ENCODE measurements at places on chromosomes 2 and 18. TPM values are rescaled to one million over a fixed set of nuclear protein-coding genes. Genes with fewer than 3 reads are reported as not detected.

DNA sequence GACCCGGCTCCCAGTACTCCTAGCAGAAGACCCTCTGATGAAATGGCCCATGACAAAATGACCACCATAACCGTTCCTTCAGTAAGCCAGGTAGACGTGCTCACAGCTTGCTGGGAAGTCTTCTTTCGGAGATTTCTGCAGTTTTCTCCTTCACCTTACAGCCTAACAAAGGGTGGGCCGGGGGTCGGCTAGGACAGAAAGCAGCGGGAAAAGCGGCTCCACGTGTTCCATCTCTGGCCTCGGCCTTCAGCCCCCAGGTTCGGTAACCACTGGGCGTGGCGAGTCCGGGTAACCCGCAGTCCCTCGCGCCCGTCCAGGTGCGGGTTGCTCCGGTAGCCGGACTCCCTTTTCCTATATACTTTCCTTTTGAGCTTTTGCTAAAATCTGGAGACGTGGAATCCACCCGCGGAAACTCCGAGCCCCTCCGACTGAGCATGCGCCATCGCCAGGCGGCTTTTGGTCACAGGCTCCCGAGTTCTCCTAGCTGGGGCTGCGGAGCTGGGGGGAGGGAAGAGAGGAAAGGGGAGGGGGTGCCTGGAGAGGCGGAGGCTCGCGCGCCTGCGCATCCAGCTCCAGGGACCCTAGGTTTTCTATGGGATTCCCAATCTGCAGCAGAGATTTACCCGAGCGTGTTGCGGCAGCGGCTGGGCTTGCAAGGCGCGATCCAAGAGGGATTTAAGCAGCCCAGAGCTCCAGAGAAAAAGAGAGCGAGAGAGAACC, at the start of gene VSNL1:
Gene VSNL1 (plus strand): TSS at position 604 of the 720 bp plus-strand sequence. CDS start 51,379 bp downstream, outside the sequence.
- peak; percentile 75 for DNase-seq

DNA sequence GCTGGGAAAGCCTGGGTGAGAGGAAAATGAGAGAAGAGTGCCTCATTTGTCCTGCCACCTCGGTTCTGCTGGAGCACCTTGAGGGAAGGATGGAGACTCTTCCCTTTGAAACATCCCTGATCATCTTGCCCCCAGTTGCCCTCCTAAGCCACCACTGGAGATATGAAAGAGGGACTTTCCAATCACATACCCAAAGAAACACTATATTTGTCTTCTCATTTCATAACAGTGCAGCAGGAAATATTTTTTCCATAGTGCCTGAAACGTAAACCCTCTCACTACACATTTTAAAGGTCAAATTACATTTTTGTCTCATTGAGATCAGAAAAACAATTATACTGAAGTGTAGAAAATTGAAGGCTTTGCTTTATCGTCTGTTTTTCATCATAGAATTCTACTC, 63.3 kb downstream of the KCTD18 start:
- no peak for DNase-seq

DNA sequence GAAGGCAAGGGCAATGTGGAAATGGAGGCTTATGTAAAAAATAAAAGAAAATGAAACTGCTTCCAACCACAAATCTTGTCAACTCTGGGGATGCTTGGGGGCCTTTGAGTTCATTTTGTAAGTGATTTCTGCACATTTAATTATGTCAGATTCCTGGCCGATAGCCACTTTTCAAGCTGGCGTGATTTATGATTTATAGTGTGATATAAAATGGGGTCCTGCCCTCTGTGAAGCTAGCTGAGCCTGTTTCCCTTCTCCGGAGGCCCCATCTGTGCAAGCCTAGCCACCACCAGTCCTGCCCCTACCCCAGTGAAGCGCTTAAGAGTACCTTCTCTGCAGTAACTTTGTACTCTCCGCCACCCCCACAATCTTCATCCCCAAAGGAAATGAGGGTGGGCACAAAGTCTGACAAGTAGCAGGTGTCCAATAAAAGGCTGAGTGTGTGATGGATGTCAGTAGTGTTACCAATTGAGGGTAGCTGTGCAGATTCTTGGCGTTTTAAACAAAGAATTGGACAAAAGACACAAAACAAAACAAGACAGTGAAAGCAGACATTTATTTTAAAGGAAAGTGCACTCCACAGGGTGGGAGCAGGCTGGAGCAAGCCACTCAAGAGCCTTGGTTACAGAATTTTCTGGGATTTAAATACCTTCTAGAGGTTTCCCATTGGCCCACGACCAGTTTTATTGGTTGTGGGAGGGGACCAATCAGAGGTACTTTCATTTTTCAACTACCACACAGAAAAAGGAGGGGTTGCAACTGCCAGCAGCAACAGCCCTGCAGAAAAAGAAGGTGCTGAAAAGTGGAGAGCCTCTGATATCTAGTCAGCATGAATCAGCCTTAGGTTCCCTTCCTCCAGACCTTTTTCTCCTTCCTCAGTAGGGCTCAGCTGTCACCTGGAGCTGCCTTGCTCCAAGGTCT, 39.0 kb upstream of the SIX3 start:
- DNase-seq: no peak

DNA sequence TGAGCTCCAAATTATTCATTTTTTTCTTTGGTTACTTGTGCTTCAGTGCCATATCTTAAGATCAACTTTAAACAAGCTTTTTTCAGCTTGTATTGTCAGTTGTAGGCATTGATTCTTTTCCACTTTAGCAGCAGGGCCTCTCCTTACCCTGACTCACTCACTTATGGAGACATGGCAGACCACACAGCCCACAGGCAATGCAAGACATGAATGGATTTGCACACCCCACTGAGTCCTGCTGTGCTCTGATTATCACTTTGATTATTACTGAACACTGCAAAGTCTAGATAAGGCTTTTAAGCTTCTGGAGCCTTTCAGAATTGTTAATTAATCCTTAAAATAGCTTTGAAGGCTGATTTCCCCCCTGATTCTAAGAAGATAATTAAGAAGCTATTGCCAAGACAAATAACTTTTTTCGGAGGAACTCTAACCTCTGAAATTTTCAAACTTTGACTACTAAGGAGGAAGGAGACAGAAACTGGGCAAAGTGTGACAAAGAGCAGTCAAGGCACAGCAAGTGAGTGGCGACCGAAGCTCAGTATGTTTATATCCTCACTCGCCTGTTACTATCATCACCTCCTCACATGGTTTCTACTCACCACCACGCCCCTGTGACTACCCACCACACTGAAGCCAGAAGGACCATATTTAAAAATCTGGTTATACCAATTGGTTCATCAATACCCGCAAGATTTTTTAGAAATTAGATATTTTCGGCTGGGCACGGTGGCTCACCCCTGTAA, 43.3 kb downstream of the CACNB4 start:
- no peak for DNase-seq

DNA sequence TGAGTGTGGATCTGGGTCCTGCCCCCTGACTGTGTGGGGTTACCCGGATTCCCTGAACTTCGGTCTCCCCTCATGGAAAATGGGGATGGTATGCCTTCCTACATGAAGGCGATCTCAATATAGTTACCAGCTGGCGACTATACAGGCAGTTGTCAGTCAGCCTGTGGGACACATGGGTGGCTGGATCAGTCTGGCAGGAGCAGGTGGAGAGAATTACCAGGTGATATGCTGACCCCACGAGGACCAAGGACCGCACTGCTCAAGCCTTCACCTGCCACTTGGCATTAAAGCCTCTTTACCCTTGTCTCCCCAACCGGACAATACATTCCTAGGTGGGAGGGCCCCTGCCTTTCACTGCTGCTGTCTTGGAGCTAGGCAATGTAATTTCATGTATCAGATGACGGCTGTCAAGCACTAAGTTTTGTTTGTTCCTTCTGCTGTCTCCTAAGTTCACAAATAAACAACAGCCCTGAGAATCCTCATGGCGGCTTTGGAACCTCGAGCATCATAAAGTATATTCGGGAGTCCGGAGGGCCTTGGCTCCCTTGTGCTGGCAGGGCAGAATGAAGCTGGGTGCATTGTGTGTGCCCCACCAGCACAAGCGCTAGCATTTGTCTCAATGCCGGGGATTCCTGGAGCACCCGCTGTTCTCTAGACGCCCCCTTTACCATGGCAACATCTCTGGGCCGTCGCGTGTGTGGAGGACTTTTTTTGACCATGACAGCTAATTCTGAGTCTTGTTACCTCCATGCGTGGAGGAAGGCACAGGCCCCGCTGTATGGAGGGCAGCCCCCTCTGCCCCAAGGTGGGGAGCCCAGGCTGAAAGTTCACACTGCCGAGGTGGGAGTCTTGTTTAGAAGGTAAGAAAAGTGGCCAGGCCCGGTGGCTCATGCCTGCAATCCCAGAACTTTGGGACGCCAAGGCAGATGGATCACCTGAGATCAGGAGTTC, 48.6 kb downstream of the PDCL3 start:
- DNase-seq: no peak

DNA sequence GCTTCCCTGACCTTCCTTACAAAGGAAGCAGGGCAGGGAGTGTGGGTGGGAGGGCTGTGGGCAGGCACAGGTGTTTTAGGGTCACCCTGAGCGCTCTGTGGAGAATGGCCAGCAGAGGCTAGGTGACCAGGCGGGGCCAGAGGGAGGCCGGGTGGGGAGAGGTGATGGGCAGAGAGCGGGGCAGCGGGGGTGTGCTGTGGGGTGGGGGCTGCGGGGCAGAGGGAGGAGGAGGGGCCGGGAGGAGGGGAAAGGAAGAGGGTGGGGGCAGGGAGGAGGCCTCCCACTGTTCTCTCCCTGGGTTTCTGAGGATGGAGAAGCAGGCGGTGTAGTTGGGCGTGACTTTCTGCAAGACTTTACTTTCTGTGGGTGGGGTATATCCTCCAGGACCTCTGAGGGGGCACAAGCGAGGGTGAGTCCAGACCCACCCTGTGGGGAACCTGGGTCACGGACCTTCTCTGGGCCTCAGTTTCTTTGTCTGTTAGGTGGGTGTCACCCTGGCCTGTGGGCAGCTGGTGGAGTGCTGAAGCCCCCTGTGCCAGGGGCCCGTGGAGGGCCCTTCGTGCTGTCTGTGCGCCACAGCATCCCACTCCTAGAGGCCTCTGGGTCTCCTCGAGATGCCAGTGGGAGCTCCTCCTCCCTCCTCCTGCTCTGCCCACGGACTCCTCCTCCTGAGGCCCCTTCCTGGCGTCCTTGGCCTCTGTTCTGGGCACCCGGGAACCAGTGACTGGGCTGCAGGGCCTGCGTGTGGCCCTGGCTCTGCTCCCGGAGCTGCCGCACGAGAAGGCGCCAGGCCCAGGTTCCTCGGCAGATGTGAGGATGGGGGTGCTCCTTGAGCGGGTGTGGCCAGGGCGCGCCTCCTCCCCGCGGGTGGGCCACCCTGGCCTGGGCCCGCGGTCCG, 6.3 kb upstream of the NEU4 start:
- DNase-seq: no peak

DNA sequence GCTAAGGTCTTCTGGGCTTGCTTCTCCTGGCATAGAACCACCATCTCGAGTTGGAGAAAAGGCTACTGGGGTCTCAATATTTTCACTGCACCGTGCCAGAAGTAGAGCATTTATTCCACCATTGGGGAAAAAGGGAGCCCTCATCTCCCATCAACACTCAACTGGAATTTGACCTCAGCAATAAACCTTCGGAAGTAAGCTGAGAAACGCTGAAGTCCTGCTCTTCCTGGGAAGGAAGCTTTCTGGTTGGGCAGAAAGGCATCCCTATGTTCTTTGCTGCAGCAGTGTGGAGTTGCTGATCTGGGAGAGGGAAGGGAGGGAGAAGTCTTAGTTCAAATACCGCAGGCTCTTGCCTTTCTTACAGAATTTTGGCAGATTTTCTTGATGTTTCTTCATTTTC, 368.8 kb downstream of the NUP35 start:
- DNase-seq: no peak

DNA sequence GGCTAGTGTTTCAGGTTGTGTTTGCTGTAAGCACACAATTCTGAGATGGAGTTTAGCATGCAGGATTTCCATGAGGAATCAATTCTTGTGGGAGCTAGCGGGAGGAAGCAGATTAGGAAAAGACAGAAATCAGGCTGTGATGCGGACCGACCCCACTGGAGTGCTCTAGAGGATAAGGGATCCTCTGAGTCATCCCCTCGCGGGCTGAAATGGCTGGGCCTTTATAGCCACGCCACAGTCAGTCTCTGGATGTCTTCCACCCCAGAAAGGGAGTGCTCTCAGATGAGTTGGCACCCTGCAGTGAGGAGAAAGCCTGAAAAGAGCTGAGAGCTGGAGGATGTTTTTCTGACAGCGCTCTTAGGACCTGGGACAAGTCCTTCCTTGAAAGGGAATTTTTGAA, 102.4 kb downstream of the GALNT3 start:
- DNase-seq: no peak

GRCh38 chr2:4930704-4931103, 761.5 kb upstream of the SOX11 start:
- no peak for DNase-seq

GRCh38 chr18:21548647-21549046, 51.9 kb downstream of the ESCO1 start:
- DNase-seq: no peak

GRCh38 chr2:228705318-228705717, 523.8 kb upstream of the SPHKAP start:
- no peak for DNase-seq

Gene BMP10
- polyA plus RNA-seq: not detected

Gene FTCDNL1
- 0.10 TPM for polyA plus RNA-seq

Gene UGT1A10
- polyA plus RNA-seq: not detected

Gene UPP2
- not detected for polyA plus RNA-seq

Gene TWIST2
- 15.7 TPM for polyA plus RNA-seq

Gene C2orf68
- polyA plus RNA-seq: 19.1 TPM

Gene RTP5
- not detected for polyA plus RNA-seq

Gene SRBD1
- polyA plus RNA-seq: 8.7 TPM

Gene ACTR2
- 199 TPM for polyA plus RNA-seq

Measured in AG04450 (cell line).